ENCODE measurements at places on chromosomes 2 and 18.

DNA sequence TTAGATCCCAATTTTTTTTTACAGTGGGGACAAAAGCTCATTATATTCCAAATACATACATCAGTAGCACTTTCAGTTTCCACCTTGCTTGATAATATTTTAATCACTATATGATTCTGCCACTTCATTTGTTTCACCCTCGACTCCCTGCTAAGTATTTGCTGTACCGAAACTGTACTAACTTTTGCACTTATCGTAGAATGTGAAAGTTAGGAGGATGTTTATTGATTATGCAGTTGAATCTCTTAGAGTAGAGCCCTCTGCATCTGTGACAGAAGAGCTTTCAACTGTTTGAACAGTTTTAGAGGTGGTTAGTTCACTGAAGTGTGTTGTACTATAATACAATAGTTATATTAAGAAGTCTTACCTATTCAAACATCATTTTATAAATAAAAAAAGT is 20.8 kb downstream of the NCOA1 start:
- no peak for DNase-seq

DNA sequence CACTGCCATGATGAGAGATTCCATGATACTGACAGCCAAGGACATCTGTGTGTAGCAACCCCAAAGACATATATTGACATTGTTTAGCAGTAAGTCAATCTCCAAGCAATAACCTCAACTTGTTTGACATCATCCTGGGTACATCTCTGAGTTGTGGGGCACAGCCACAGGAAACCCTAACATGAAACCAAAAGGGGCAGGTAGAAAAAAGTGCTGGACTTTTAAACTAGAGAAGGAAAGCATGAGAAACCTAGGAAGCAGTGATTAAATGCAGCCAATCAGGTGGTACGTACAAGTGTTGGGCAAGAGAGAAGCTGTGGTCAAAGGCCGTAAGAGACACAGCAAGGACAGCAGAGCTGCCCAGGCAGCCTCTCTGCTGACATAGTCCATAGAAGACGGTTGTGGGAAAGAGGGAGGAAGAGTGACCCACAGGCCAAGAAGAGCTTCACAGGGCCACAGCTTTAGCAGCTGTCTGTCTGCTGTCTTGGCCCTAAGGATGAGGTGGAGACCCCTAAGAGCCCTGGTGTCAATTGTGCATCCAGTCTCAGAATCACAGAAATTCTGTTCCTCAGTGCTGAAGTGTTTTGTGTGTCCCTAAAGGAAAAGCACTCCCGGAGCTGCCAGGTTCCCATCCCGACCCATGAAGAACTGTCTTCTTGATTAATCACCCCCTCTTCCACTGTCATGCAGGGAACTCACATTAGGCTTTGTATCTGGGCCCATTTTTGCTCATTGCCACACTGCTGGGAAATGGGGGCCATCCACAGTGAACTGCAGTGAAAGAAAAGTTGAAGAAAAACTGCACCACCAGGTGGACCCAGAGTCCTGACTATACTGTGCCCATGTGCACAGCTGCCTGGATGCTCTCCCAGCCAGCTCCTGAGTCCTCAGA is 25.4 kb upstream of the CHN1 start:
- no peak for DNase-seq

GRCh38 chr2:31957354-31958139 is 53.3 kb downstream of the MEMO1 start:
- no peak for DNase-seq

DNA sequence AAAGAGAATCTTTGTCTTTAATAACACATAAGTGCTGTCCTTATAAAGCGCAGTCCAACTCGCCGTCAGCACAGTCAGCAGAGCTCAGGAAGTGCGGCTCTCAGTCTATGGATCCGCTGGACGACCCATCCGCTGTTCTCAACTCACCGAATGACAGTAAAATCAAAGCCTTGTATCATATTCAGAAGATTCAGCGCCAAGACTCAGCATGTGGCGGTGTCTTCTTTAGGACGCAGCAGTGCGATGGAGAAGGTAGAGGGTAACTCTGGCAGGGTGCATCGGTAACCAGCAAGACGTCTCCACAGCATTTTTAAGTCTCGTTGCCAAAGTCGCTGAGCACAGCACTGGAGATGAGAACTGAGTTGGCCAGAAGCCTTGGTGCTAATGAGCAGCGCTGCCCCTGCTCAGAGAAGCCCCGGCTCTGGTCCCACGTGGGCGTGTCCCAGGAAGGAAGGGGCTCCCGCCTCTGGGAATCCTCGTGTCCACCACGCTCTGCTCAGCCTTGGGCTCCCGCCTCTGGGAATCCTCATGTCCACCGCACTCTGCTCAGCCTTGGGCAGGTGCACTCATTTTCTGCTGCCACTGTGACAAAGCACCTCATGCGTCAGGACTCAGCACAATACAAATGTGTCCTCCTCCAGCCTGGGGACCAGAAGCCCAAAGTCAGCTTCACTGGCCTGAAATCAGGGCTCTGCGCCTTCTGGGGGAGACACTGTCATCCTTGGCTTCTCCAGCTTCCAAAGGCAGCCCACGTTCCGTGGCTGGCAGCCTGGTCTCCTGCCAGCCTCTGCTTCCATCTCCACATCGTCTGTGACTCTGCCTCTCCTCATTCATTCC is 238.0 kb upstream of the SALL3 start:
- DNase-seq = no peak

DNA sequence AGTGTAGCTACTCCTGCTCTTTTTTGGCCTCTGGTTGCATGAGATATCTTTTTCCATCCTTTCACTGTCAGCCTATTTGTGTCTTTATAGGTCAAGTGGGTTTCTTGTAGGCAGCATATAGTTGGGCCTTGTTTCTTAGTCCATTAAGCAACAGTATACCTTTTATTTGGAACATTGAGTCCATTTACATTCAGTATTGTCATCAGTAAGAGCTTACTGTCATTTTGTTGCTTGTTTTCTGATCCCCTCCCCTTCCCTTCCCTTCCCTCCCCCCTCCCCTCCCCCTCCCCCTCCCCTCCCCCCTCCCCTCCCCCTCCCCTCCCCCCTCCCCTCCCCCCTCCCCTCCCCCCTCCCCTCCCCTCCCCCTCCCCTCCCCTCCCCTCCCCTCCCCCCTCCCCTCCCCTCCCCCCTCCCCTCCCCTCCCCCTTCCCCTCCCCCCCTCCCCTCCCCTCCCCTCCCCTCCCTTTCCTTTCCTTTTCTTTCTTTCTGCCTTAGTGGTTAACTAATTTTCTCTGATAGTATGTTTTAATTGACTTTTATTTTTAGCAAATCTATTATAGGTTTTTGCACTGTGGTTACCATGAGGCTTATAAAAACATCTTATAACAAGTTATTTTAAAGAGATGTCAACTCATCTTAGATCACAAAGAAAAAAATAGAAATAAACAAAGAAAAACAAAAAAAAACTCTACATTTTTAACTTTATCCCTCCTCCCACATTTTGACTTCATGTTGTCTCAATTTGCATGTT is 13.2 kb upstream of the DCDC2C start:
- DNase-seq = no peak

GRCh38 chr2:156538083-156538504 is 101.9 kb downstream of the GPD2 start:
- DNase-seq = no peak

DNA sequence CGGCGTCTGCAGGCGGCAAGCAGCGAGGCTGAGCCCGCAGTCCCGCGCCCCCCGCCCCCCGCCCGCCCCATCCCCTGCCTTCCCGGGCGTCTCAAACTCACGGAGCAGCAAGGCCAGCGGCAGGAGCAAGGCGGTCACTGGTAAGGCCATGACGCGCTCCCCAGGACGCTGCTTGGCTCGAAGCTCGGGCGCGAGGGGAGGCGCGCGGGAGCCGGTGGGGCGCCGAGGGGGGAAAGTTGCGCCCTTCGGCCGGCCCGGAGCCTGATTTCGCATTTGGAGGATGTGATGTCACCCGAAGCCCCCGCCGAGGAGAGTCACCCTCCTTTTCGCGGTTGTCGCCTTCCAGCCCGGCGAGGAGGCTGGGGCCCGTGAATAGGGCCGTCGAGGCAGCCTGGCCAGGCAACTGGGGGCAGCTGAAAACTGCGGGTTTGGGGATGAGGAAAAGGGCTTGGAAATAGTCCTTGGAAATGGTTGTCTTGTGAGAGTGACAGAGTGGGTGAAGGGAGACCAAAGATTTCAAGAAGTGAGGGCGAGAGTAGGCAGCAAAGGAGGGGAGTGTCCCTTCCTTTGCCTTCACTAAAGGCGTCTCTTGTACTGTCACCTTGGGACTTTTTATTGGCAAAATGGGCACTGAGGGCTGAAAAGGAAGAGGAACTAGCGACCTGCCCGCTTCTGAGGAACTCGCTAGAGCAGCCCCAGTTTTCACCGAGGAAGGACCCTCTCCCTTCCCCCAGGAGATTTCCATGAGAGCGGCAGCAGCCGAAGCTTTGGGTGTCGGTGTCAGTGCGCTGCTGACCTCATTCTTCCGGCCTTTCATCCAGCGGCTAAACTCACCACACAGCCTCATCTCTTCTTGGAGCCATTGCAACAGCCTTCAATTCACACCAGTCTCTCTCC is at the start of gene CD8A:
Gene CD8A (minus strand): TSS at position 238 of the 897 bp plus-strand sequence. CDS start 88 bp downstream, at position 150.
- DNase-seq = no peak

DNA sequence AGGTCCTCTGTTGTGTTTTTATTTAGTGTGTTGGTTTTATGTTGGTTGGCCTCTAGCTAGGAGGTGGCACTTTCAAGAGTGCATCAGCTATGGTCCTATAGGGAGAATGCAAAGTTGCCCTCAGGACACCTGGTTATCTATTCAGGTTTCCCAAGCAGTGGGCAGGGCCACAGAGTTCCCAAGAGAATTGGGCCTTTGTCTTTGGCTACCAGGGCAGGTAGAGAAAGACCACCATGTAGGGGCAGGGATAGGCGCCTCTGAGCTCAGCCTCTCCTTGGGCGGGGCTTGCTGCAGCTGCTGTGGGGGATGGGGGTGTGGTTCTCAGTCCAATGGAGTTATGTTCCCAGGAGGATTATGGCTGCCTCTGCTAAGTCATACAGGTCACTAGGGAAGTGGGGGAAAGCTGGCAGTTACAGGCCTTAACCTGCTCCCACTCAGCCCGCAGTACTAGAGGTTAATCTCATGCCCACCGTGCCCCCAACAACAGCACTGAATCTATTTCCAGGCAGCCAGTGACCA is 26.0 kb downstream of the ABCB11 start:
- no peak for DNase-seq

GRCh38 chr18:34493566-34494358 is 216.3 kb upstream of the DTNA start:
- no peak for DNase-seq

GRCh38 chr2:82730811-82731210 is 1728.3 kb downstream of the SUCLG1 start:
- DNase-seq = no peak

- DNase-seq = no peak
These were observed 366.4 kb downstream of the ZNF521 start for GRCh38 chr18:24985586-24985985.

DNA sequence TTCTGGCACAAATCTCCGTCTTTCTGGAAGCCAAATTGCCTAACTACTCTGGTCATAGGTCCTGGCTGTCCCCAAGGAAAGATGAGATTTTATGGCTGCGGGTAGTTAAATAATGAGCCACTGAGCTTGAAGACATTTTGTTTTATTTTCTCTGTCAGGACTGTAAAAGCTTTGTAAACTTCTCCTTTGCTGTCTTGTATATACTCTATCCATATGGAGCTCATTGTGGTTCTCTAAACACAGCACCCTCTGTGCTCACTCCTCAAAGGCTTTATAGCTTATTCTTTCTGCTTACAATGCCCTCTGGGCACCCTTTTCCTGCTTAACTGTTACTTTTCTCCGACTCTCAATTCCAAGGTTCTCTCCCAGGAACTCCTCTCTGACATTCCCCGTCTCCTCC is 209.1 kb downstream of the CMPK2 start:
- DNase-seq = no peak

DNA sequence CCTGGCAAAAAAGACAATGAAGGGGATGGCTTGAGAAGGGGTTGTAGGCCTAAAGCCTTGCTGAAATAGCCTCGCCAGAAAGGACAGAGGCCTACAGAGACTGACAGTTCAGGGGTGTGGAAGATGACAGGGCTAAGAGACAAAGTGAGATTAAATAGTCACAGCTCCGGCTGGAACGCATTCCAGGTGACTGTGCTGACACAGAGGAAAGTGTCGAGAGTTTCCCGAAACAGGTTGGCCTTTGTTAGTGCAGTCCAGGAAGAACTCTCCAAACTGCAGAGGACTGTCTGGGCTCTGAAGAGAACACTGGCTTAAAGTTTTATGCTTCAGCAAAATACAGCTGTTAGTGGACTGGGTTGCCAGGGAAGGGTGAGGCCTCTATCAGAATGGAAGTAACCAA is 52.8 kb downstream of the METTL4 start:
- DNase-seq = no peak

All from brain pericyte (primary cell).